Caki2 (cell line): ENCODE measurements at places on chromosomes 1 and 21. TPM values are rescaled to one million over a fixed set of nuclear protein-coding genes. Genes with fewer than 3 reads are reported as not detected.
A peak's percentile ranks its signal among the peaks of the same experiment; 100 is the strongest.

DNA sequence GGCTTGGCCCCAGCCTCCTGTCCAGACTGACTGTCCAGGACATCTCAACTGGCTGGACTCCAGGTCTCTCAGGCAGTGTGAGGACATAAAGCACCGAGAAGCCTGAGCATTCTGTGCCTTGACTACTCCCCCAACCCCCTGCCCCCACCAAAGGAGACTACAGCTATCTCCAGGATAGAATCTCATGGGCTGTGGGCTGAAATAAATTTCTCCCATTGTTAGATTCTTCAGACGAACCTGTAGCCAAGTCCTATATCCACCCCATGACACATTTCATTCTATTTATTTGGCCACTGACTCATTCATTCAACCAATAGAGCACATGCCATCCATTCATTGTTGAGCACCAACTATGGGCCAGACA is 11.4 kb downstream of the VWA5B1 start:
- no peak for DNase-seq

- DNase-seq: no peak
Observed at GRCh38 chr1:110018396-110018795, 16.0 kb upstream of the STRIP1 start.

DNA sequence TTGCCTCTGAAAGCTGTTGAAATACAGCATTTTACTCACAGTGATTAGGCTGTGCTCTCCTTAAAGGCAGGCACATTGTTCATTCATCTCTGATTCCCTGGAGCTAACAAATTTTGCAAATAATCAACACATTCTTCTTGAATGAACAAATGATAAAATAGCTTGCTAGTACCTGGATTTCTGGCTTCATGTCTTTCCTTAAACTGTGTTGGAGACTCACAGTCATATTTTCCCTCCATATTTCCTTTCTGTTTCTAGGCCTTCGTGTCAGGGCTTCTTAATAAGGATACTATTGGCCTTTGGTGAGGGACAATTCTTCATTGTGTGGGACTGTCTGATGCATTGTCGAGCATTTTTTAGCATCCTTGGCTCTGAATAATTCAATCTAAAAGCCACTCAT is 9.7 kb downstream of the HSD11B1 start:
- DNase-seq: no peak

Gene PAPPA2
- total RNA-seq: 0.67 TPM in 1 of 2 replicates, not detected in the other

GRCh38 chr21:33644383-33645074 is 2.2 kb downstream of the ITSN1 start:
- DNase-seq: no peak

GRCh38 chr1:164366014-164366413 is 193.0 kb upstream of the PBX1 start:
- DNase-seq: no peak

Gene CNST
- total RNA-seq: 8.9 and 10.8 TPM in 2 replicates

Gene ANXA9
- total RNA-seq: 1.2 and 1.3 TPM in 2 replicates

DNA sequence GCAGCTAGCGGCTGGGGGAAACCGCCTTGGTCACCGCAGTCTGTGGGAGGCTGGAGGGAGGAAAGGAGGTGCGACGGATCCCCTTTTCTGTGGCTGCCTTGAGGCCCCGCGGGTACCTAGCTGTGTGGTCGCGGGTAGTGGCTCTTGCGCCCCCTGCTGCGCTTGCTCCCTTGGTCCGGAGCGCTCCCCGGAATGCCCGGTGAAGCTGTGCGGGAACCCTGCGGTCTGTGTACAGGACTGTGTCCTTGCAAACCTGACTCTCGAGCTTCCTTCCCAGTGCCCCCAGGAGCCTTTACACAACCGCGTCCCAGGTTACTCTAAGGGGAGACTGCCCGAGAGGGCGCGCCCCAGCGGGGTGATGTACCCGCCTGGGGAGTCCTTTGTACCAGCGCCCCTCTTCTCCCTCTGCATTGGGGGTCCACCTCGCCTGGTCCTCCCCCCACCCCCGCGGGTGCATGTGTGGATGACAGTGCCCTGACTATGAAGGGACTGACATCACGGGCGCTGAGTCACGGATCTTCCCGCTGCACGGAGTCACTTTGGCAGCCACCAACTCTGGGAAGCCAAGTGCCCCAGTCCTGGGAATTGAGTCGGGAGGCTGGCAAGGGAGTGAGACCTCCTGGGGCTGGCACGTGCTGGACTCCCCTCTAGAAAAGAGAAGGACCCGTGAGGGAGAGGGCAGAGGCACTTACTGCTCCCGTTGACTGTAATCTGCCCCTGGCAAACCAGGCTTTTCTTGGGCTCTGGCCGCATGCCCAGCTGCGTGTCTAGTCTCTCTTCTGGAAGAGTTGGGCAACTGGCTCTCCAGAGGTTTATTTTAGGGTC is 816 bp downstream of the IL6R start:
- peak; percentile 64 for DNase-seq

Gene OR2G6
- total RNA-seq: not detected in 2 replicates

Gene SYT14
- 0.23 TPM in 1 of 2 replicates, not detected in the other for total RNA-seq

- no peak for DNase-seq
Observed at GRCh38 chr1:32764826-32765569, 52.2 kb downstream of the YARS1 start.

GRCh38 chr1:155297384-155297783 is 3.9 kb downstream of the PKLR start:
- no peak for DNase-seq

DNA sequence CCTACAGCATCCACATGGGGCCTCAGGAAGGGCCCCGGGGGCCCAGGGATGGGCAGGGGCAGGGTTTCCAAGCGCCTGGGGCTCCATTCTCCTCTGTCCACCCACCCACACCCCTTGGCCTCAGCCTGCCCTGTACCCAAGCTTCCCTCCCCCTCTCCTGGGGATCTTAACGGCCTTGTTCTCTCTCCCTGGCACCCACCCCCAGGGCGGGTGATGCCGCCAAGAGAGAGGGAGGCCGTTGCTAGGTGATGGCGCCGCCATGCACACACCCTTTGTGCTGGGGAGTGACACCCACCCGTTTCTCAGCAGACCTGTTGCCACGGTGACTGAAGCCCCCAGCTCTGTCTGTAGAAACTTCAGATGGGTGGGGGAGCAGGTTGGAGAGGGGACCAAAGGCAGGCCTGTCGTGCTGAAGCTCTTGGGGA is 7.6 kb downstream of the GPR37L1 start:
- DNase-seq: no peak

DNA sequence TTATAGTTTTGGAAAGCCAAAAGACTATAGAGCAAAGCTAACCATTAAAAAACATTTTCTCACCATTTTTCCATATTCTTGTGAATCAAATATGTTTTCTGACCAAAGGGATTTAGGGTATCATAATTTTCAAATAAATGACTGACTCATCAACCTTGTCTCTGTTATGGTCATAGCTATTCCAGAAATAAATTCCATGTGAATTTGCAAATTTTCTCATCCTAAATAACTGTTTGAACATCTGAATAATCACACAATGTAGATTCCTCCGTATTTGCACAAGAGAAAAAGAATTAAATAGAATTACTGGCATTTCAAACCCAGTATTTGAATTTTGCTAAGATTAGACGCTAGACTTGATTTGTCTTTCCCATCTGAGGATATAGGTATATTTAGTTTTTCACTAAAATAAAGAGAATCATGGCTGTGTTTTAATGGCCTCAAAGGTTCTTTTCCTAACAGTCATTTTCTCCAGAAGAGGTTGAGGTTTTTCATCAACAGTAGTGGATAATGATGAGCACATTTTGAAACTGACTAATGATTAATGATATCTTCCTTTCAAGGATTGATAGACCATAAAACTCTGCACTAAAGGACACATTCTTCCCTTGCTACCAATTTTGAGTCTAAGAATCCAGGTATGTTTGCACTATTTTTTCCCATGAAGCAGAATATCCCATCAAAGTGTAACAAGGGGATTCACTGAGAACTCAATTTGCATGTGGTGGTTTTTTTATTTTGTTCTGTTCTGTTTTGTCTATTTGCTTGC is 9.5 kb upstream of the DUSP23 start:
- DNase-seq: no peak

Gene NR1I3
- not detected in 2 replicates for total RNA-seq

Gene PLPP3
- 3.5 and 4.1 TPM in 2 replicates for total RNA-seq

- no peak for DNase-seq
Observed at GRCh38 chr1:178607718-178608408, 95.0 kb downstream of the TEX35 start.

- no peak for DNase-seq
Observed at GRCh38 chr21:29145852-29146453, 15.5 kb downstream of the MAP3K7CL start.

- peak; percentile 51 for DNase-seq
Observed at GRCh38 chr1:44484155-44484688, 79.2 kb downstream of the RNF220 start.

- DNase-seq: no peak
Observed at GRCh38 chr1:225426395-225427234, 1.2 kb downstream of the LBR start.

DNA sequence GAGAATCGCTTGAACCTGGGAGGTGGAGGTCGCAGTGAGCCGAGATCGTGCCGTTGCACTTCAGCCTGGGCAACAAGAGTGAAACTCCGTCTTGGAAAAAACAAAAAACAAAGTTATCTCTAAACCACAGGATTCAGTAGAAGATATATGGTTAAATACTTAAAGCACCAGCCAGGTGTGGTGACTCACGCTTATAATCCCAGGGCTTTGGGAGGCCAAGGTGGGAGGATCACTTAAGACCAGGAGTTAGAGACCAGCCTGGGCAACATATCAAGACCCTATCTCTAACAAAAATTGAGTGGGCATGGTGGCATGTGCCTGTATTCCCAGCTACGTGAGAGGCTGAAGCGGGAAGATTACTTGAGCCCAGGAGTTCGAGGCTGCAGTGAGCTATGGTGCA is 5.6 kb downstream of the NECAP2 start:
- DNase-seq: no peak

DNA sequence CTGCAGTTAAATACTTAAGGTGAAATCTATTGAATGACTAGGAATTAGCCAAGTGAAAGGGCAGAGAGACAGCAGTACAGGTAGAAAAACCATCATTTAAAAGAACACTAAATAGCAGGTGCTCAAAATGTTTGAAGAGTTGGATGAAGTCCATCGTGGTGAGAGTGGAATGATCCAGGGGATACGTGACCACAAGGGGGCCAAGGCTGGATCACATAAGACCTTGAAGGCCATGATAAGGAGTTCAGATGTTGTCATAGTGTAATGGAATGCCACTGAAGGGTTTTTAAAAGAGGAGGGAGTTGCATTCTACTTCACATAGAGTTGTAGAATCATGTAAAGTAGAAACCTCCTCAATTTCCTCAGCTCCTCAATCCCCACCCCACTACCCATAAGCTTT is 34.8 kb upstream of the HOOK1 start:
- no peak for DNase-seq
